Liver (tissue), 10 donors: ENCODE measurements at places on chromosomes 12 and 14.

DNA sequence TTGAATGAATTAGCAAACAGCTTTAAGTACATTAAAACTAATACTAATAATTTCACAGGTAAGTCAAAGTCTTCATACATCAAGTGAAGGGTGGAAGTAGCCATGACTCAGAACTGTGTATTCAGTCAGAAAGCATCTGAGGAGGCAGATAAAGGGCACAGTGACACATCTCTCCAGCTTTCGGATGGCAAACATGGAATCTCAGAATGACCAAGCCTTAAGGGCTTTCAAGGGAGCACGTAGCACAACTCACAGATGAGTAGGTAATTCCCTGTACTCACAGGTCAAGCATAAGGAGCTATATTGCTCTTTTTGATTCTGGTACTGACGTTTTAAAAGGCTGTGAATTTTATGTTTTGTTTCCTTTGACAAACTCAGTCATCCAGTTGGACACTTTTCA is 56.0 kb downstream of the MDGA2 start:
- no peak for DNase-seq

- DNase-seq = no peak
Observed at GRCh38 chr12:105278043-105278697, 42.2 kb upstream of the APPL2 start.

DNA sequence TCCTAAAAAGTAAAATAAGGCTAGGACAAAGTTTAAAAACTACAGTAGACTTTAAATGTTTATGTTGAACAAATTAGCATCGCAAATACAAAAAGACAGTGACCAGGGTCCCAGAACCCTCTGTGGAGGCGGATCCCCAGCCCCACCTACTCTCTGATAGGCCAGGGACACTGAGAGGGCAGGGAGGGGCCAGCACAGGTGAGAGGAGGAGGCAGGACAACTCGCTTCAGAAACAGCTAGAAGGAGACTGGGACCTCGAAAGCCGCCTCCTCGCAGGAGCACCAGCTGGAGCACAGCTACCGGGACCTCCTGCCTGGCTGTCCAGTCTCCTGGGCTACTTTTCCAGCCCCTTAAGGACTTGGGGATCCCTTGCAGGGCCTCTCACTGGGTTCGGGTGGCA is 992 bp downstream of the DNAH10 start:
- no peak for DNase-seq

- no peak for DNase-seq
Observed at GRCh38 chr14:89085737-89086382, 261.4 kb downstream of the TTC8 start.

- no peak for DNase-seq
Observed at GRCh38 chr12:6444031-6444430, 724 bp upstream of the CD27 start.

- no peak for DNase-seq
Observed at GRCh38 chr12:72053604-72054003, 115.0 kb downstream of the TPH2 start.

DNA sequence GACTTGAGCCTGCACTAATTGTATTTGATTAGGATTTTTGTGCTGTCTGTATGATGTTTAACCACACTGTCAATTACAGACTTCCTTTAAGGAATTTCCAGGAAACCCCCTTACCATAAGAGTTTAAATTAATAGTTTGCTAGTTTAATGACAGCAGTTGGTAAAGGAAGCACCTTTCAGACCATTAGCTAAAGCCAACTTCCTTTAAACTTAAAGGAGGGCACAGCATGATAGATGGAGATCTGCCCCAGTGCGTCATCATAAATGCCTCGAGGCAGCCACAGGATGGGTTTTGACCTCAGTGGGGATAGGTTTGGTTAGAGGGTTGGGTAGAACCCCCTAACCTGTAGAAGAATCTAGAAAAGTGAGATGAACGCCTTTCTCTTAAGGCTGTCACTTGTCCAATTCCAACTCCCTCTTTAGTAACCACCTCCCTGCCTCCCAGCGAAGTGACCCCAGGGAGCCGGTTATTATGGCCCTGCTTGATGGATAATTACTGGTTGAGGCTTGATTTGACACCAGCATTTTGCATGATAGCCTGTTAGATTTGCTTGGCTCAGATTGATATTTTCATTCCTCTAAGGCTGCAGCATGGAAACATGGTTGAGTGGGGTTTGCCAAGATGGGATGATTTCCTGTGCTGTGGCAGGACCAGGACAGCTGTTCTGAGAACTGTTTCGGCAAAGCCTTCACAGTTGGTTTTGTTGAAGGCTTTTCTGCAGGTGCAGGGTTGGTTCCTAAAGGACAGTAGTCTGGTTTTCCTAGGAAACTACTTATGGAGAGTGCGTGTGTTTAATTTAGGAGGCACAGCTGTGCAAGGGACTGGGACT is 62.7 kb downstream of the CHST11 start:
- DNase-seq = no peak

DNA sequence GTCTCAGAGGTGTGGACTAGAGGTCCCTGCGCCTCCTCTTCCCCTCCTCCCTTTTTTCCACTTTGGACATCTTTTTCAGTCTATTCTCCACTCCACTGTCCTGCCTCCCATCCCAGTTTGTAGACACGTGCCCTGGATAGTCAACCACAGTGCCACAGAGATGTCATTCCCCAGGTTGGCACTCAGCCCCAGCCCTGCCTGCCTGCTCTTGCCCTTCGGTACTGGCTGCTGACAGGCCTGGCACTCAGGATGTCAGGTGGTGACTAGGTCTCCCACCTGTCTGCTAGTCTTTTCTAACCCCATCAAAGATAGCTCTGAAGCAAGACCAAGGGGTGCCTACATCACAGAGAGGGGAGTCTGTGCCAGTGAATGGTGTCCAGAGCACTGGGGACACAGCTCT is 15.8 kb downstream of the KRT71 start:
- DNase-seq = no peak

DNA sequence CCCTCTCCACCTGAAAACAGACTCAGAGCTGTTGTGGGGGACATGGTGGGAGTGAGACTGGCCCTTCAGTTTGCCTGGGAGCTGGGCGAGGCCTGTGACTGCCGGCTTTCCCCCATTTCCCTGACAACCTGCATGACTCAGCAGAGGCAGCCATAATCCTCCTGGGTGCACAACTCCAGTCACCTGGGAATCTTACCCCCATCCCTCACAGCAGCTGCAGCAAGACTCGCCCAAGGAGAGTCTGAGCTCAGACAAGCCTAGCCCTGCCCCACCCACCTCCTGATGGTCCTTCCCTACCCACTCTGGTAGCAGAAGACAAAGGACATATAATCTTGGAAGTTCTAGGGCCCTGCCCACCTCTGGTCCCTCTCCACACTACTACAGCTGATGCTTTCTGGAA is 207.3 kb upstream of the ARID2 start:
- DNase-seq = no peak
